ENCODE measurements at places on chromosomes 7 and 10. TPM values are rescaled to one million over a fixed set of nuclear protein-coding genes. Genes with fewer than 3 reads are reported as not detected.

Gene CCL26
- total RNA-seq = not detected

Gene CTAGE8
- total RNA-seq = 0.13 TPM

Gene NACAD
- total RNA-seq = 0.39 TPM

Gene CCDC172
- total RNA-seq = not detected

Gene ASAH2
- total RNA-seq = 0.38 TPM

Gene ASB15
- total RNA-seq = not detected

Gene SEMA3A
- total RNA-seq = 105 TPM

Gene LDB1
- 32.0 TPM for total RNA-seq

Gene PON3
- total RNA-seq = 0.13 TPM

Gene CTNNA3
- total RNA-seq = 0.13 TPM

Gene BTBD16
- total RNA-seq = not detected

Gene GPR26
- total RNA-seq = not detected

Gene DENND2A
- 0.64 TPM for total RNA-seq

Gene ATXN7L1
- total RNA-seq = 4.0 TPM

Gene HHEX
- total RNA-seq = 36.8 TPM

Gene CRYGN
- not detected for total RNA-seq

Gene RHOBTB1
- 31.3 TPM for total RNA-seq

Gene GRID1
- under 0.01 TPM for total RNA-seq

Gene GDF10
- not detected for total RNA-seq

Gene PRRT4
- total RNA-seq = not detected

Gene C10orf67
- total RNA-seq = not detected

Gene CRHR2
- total RNA-seq = not detected

Gene CALCR
- not detected for total RNA-seq

Gene WNT8B
- under 0.01 TPM for total RNA-seq

Gene KBTBD2
- 56.1 TPM for total RNA-seq

Gene SNX10
- 3.3 TPM for total RNA-seq

Gene TAC1
- total RNA-seq = not detected

Gene TMEM229A
- not detected for total RNA-seq

Gene CHAT
- not detected for total RNA-seq

Gene PSD
- 0.26 TPM for total RNA-seq

Gene C10orf143
- 0.26 TPM for total RNA-seq

Gene MRC1
- total RNA-seq = 250 TPM

Gene SLC25A13
- total RNA-seq = 21.6 TPM

Gene SFTPD
- total RNA-seq = not detected

Gene ZNF488
- total RNA-seq = 0.13 TPM

Gene TMEM140
- 49.4 TPM for total RNA-seq

Gene GHRHR
- total RNA-seq = not detected

Gene C7orf33
- not detected for total RNA-seq

Gene PON1
- not detected for total RNA-seq

Gene FOXI2
- not detected for total RNA-seq

Gene PCLO
- total RNA-seq = 3.0 TPM

Gene LRRTM3
- not detected for total RNA-seq

Gene MYL10
- total RNA-seq = not detected

Gene PLEKHA1
- total RNA-seq = 21.7 TPM

Gene CHST12
- 4.1 TPM for total RNA-seq

Gene CNNM1
- under 0.01 TPM for total RNA-seq

Gene CYP26C1
- 0.77 TPM for total RNA-seq

Gene CC2D2B
- 0.13 TPM for total RNA-seq

Gene CALN1
- 0.89 TPM for total RNA-seq

Gene ZNF727
- 0.13 TPM for total RNA-seq

Gene WDR91
- 3.0 TPM for total RNA-seq
